ENCODE measurements at places on chromosomes 6 and 20.

- no peak for DNase-seq
Observed at GRCh38 chr20:51607170-51607569, 64.7 kb upstream of the NFATC2 start.

DNA sequence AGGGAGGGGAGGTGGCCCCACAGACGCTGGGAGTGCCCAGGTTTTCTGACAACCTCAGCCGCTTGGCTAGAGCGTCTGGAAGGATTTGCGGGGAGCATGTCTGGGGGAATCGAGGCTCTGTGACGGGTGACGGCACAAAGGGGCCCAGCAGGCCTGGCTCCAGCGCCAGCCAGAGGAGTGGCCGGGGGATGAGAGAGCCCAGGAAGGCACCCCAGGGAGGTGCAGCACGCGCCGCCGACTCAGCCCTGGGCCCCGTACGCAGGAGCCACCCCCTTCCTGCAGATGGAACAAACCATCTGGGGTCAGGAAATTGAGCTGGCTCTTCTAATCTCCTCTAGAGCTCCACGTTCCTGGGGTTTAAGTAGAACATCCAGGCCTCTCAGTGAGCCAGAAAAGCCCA lies 5.9 kb upstream of the SLCO4A1 start:
- no peak for DNase-seq

DNA sequence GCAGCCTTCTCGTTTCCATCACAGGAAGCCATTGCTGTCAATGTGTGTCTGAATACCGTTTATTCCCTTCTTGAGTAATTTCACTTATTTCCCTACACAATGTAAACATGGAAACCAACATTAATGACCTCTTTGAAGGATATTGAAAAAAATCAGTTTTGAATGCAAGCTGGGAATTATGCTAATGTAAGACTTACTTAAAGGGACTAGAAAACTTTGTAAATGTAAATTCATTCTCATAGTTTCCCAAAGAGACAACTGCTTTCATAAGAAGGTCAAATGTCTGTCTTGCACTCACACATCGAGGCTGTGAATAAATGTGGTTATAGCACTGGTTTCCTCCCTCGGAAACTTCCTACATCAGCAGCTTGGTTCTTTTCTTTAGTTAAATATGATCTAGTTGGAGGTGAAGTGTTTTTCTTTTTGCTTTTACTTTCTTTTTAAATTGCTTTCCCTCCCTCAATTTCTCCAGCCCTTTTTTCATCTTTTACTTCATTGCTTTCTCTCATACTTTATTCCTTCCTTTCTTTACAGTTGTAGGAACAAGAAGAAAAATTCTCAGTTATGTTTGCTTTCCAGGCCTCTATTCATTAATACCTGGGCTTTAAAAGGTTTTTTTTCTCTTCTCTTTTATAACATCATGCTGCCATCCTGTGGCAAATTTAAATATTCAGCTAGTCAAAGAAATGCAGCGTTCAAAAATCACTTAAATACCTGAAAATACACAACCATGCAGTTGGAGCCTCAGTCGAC lies 108.3 kb downstream of the TNFAIP3 start:
- DNase-seq: no peak

- no peak for DNase-seq
Observed at GRCh38 chr6:23663096-23663495, 462.9 kb upstream of the NRSN1 start.

DNA sequence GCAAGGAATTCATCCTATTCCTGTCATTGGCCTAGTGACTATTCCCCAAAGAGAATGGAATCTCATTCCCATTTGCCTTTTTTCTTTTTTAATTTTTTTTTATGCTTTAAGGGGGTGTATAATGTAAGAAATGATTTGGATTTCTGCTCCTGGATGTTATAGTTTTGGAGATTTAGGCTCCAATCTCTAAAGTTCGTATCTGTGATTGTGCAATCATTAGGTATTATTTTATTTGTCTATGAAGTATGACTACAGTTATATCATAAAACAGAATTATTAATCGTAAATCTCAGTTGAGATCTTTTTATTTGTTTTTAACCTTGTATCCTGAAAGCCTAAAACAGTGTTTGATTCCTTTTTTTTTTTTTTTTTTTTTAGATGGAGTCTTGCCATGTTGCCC lies 41.7 kb upstream of the EEF1A1 start:
- no peak for DNase-seq

GRCh38 chr20:38001173-38001875 lies 31.9 kb downstream of the TTI1 start:
- DNase-seq: no peak

GRCh38 chr20:1326031-1326930 lies 2.7 kb downstream of the SDCBP2 start:
- no peak for DNase-seq

DNA sequence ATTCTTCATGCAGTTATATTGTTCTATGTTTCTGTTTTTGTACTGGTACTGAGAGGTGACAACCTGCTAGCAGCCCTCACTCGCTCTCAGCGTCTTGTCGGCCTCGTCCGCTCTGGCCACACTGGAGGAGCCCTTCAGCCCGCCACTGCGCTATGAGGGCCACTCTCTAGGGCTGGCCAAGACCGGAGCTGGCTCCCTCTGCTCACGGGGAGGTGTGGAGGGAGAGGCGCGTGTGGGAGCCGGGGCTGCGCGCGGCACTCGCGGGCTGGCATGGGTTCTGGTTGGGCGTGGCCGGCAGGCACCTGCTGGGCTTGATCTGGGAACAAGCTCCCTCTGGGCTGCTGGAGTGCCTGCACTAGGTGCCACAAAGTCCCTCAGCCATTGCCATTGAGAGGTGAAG lies 1323.8 kb upstream of the EYS start:
- no peak for DNase-seq

DNA sequence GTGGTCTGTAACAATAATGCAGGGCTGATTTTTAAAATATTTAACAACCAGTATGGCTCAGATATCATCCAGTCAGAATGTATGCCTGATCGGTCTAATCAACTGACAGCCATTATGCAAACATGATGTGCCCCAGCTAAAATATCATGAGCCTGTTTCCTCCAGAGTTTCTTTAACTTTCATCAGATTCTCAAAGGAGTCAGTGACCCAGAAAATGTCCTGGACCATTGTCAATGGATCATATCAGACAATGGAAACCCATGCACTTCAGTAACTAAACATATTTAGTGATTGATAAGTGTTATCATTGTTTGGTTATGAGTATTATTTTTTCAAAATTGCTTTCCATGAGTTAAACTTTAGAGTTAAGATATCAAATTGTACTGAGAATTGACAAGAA lies 173.5 kb downstream of the LMBRD1 start:
- DNase-seq: no peak

DNA sequence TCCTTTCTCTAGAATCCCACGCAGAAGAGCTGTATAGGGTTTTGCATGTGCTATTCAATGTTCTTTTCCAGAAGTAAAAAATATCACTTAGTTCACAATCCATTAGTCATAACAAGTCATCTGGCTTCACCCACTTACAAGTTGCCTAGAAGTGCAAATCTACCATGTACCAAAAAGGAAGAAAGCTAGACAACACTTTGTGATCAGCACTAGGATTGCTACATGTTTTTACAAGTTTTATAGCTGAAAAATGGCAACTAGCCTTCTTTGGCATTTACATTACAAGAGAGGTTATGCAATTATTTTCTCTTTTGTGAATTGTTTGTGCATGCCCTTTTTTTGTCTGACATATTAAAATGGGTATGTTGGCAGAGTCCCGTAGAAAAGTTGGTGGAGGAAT lies 85.6 kb upstream of the PTPRK start:
- no peak for DNase-seq

DNA sequence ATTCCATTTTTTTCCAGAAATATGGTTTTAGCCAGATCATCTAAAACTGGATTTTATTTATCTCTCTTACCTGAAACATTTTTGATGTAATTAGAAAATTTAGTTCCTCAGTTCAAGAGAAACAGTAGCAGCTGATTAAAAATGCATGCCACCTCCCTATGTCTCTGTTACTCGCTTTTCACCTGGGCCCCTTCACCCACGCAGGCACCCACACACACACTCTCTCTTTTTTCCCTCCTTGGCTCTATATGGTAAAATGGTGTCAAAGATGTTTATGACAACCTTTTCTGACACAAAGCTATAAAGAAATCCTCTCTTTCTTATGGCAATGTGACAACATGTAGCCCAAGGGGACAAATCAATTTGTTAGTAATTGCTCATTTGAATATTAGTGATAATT lies 5.8 kb upstream of the SGK1 start:
- DNase-seq: no peak

DNA sequence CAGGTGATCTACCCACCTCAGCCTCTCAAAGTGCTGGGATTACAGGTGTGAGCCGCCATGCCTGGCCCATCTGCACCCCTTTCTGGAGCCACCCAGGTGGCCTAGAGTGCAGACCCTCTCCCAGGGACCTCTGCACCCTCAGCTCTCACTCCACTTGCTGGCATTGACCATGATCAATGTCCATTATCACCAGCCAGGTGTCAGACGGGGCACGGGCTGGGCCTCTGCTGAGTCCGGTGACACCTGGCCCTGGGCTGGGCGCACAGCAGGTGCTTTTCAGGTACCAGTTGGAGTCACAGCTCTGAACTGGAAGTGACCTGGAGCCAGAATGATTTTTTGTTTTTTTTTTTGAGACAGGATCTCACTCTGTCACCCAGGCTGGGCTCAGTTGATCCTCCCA lies 91.8 kb upstream of the PMEPA1 start:
- DNase-seq: no peak

DNA sequence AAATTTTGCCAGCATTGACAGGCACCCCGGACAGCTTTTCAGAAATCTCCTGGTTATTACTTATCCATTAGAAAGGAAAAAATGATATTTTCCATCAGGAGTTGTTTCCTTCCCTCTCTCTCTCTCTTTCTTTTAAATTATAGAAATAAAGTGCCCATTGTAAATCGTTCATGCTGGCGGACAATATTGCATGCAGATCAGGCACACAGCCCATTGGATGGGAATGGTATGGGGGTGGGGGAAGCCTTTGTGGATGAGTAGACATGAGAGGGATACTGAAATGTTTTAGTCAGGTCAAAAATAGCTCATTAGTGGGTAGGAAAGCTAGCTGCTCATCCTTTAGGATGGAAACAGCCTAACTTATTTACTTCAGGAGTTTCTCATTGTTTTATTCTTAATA lies 764.9 kb upstream of the MMS22L start:
- DNase-seq: no peak

DNA sequence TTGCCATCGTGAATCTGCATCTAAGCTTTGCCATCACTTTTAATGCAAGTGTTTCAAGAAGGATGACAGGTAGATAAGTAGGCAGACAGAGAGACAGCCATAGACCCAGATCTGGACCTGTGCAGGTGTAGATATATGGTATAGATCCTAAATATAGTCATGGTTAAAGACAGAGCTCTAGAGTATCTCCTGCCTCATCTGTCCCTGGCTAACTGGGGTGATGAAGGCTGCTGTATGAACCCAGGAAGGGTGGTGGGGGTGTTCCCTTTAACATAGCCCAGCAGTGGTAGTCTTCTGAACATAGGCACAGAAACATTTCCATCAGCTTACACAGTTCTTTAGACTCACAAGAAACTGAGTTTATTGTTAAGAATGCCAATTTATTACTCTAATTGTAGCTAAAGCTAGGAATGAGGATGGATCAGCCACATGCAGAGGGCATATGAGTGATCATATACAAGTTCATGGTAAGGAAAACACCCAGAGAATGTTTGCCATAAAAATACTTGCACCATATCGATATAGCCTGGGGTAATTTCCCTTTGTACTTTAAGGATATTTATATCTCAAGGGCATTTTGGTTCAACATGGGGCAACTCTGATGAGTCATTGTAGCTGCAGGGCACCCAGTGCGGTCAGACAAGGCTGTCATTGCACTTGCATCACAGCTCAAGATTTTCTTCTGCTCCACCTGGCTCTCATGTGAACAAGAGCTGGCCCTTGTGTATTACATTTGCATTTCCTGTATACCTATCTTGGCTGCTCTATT lies 587.2 kb downstream of the EPM2A start:
- DNase-seq: peak; percentile 19

DNA sequence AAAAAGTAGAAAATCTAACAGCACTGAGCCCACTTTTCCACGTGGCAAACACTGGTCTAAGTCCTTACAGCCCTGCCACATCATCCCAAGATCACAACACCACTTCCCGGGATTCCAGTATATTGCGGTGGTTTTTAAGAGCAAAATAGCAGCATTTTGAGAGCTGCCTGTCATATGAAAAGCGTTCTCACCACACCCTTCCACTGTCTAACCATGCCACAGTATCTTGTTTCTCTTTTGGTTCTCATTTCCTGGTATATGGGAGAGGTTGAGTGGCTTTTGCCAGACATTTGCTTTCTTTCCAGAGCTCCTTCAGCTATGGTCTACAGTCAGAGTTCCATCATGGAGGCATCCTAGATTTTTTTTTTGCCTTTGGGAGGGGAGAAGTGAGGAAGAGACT lies 243.0 kb downstream of the TSHZ2 start:
- DNase-seq: no peak

- no peak for DNase-seq
Observed at GRCh38 chr6:42599558-42599957, 35.7 kb downstream of the UBR2 start.

DNA sequence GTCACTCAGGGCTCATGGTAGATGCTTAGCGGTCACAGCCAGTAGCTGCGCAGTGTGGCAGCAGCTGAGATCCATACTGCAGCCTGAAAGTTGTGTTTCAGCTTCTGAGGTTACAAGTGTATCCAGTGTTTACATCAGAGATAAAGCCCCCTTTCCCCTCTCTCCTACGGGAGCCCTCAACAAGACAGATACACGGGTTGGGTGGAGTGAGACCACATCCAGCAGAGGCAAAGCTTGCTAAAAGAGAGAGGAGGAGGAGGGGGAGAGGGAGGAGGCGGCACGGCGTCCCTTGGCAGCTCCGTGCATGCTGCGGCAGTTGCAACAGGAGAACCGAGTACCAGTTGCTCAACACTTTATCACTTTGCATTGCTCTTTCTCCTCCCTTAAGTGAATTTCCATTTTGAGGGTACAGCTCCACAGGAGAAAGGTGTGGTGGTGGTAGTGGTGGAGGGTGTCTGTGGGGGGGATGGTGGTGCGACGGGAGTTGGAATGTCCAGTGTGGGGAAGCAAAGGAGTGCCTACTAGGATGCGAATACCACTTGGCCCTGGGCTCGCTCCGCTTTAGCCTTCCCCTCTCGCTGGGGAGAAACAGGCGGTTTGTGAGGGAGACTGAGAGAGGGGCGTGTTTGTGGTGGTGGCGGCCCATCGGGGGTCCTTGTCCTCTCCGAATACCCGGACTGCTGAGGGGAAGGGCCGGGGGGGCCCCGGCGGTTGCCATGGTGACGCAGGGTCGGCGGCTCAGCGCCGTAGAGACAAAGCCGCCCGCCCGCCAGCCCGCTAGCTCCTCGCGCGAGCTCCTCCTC lies 405 bp upstream of the RNF182 start:
- no peak for DNase-seq

DNA sequence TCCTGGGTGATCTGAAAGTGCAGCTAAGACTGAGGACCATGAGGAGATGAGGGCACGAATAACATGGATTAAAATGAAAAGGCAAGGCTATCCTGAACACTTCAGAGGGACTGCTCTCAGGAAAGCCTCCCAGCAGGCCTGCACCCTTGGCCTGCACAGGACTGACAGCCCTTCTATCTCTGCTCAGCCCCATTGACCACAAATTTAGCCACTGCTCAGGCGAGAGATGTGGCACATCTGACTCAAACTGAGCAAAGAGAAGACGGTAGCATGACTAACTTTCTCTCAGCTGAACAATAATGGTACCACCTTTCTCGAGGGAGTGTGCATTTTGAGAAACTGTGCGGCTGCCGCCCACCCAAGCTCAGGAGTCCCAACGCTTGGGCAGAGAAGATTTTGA lies 257.5 kb downstream of the ADGB start:
- no peak for DNase-seq

Measured in iPS-NIHi11 (cell line).